ENCODE measurements at places on chromosomes 13 and 19.

DNA sequence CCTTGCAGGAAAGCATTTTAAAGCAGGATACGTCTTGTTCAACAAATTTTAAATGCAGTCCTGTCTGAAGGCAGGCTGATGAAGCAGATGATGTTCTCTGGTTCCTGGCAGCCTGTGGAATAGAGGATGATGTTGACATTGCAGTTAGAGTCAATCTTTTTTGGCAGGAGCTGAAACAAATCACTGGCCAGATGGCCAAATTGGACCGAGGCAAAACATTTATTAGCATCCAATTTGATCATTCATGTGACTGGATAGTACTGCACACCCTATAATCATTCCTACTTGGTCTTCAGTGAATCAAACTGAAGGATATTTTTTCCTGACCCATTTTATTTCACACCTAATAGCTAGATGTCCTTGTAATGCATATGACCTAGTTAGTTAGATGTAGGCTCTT, 172.2 kb upstream of the SLC10A2 start:
- DNase-seq: no peak

DNA sequence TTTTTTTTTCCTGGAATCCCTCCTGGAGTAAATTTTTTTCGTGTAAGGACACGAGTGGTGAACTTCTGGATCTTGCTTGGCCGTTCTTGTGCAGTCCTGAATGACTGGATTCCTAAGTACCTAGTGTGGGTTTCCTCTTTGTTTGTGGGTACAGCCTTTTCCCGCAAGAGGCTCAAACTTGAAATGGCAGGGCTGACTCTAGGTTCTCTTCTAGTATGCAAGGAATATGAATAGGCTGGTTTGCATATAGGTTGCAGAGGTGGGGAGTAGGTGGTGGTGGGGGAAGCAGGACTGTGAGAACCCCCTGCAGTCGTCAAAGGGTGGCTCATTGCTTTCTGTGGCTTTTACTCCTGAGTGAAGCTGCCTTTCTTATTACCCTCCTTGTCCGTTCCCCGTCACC, 13.6 kb downstream of the UBAC2 start:
- no peak for DNase-seq

GRCh38 chr19:6041991-6042481, 64.1 kb upstream of the RANBP3 start:
- DNase-seq: no peak

DNA sequence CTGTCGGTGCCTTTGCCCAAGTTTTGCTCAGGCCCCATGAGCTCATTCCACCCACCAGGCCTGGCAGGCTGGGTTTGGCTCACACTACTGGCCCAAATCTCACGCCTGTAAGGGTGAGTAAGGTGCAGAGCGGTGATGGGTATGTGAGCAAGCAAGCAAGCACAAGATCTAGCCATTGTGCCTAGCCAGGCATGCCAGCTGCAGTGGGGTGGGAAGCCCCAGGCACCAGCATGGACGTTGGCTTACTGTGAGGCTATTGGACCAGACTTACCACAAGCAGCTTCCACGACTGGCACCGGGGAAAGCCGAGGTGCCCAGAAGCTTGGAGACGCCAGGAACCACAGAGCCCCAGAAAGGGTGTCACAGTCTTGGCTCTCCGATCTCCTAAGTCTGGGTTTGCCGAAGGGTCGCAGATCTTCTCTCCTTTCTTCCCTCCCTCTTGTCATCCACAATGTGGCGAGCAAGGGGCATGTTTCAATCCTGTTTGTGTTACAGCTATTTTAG, 2659.4 kb upstream of the PCDH20 start:
- no peak for DNase-seq

GRCh38 chr19:19485161-19485997, 30.0 kb downstream of the TSSK6 start:
- DNase-seq: no peak

GRCh38 chr19:33374236-33374714, 766 bp downstream of the CEBPG start:
- no peak for DNase-seq

DNA sequence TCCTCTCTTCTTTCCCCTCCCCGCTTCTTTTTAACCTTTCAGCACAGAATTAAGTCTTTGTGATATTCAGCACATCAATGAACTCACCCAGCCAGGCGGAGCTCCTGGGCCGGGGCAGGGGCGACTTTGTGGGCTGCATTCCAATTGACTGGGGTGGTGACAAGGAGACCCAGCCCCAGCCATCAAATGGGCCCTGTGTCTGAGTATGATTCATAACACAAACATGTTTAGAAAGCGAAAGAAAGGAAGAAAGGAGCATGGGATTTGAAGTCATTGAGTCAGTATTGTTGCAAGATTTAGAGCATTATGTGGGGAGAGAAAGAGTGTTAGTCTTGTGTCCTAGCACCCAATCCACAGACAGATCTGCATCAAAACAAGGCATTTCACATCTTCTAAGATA, 185.3 kb downstream of the LHFPL6 start:
- no peak for DNase-seq

- DNase-seq: no peak
These were observed 69.0 kb upstream of the NPAS1 start for GRCh38 chr19:46950526-46951170.

DNA sequence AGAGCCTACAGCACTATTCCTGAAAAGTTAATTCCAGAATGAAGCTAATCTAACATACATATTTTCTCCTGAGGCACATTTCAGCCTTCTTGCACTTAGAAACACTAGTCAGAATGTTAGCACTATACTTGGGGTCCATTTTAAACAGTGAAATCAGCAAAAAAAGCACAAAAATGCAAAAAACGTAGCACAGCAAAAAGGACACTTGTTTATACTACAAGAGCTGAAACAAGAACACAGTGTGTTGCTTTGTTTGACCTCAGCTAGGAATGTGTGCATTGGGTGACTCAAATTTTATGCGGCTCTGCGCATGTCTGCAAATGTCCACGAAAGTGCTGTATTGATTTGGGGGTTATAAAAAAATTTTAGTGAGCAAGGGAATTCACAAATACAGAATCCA, 226.2 kb downstream of the KCNRG start:
- DNase-seq: no peak

DNA sequence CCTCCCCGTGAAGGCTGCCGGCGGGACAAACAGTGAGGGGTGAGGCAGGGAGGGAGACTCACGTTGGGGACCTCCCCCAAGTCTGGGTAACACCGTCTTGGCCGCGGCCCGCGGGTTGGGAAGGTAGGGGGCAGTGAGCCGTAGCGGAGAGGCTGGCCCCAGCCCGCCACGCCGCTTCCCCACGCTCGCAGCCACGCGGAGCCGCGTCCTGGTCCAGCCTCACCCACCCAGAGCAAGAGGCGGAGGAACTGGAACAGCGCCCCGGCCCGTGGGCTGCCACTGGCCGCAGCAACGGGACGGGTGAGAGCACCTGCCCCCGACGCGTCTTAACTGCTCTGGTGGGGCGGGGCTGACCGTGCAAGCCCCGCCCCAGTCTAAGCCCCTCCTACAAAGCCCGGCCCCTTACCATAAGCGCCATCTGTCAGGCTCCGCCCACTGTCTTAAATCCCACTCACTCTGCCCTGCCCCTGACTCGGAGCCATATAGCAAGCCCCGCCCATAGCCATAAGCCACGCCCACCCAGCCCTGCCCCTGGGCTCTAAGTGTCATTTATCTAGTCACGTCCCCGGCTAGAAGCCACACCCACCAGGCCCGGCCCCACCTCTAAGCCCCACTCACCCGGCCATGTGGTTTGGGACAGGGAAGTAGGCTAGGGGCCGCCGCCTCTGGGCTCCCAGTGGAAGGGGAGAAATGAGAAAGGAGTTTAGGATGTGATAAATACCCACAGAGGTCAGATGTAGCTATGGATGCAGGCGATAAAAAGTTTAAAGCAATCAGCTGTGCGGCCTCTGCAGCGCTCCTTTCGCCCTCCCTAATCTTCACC, 2.1 kb upstream of the CCL25 start:
- peak; percentile 79 for DNase-seq
